Large intestine (tissue), 12 donors: ENCODE measurements at places on chromosomes 3 and 15. TPM values are rescaled to one million over a fixed set of nuclear protein-coding genes. Genes with fewer than 3 reads are reported as not detected.

Gene CPNE9
- 0.73 TPM for polyA plus RNA-seq

Gene LYZL4
- polyA plus RNA-seq: not detected

Gene CCNB2
- 20.7 TPM for polyA plus RNA-seq

Gene CA12
- 1.0 TPM for polyA plus RNA-seq

Gene ZMAT3
- 5.3 TPM for polyA plus RNA-seq

Gene CLDN18
- polyA plus RNA-seq: 4.1 TPM

Gene TTLL13
- polyA plus RNA-seq: 0.33 TPM

Gene TMC3
- 6.2 TPM for polyA plus RNA-seq

Gene KNG1
- polyA plus RNA-seq: 5.1 TPM

Gene PLXNA1
- 16.5 TPM for polyA plus RNA-seq

Gene INSYN1
- polyA plus RNA-seq: 3.7 TPM
